ENCODE measurements at places on chromosomes 5 and 9. TPM values are rescaled to one million over a fixed set of nuclear protein-coding genes. Genes with fewer than 3 reads are reported as not detected.

Gene NPR3
- total RNA-seq = 0.29 TPM

Gene FAM200C
- total RNA-seq = 5.0 TPM

Gene PLAC8L1
- total RNA-seq = not detected

Gene PCDH12
- total RNA-seq = 0.14 TPM

Gene PCDHGA11
- 0.50 TPM for total RNA-seq

Gene KCTD16
- 0.03 TPM for total RNA-seq

Gene LHX3
- total RNA-seq = not detected

Gene PHF2
- total RNA-seq = 13.6 TPM

Gene GLRX
- total RNA-seq = 37.5 TPM

Gene CDKN2B-AS1
- total RNA-seq = 2.7 TPM

Gene NFIL3
- total RNA-seq = 6.1 TPM

Gene SPATA24
- 5.9 TPM for total RNA-seq

DNA sequence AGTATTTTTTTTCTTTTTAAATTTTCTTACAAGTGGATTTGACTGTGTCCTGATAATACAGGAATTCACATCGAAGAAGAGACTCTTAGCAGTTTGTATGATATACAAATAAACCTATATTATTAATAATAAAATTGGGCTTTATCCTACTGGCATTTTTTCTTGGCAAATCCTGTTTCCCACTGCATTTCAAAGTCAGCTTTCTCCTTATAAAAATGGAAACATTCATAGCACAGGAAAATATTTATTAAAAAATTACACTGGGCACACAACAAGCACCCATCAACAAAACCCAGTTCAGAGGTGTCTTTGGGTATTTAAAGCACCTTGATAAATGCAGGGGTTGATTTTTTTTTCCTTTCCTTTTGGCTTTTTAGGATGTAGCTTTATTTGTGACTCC is 200.9 kb downstream of the MEF2C start:
- no peak for DNase-seq

- DNase-seq = no peak
Observed at GRCh38 chr5:135707302-135707701, 127.2 kb upstream of the SLC25A48 start.

GRCh38 chr9:75023846-75024245 is 4.2 kb downstream of the CARNMT1 start:
- DNase-seq = no peak

GRCh38 chr5:64575561-64575960 is 69.7 kb downstream of the RGS7BP start:
- no peak for DNase-seq

DNA sequence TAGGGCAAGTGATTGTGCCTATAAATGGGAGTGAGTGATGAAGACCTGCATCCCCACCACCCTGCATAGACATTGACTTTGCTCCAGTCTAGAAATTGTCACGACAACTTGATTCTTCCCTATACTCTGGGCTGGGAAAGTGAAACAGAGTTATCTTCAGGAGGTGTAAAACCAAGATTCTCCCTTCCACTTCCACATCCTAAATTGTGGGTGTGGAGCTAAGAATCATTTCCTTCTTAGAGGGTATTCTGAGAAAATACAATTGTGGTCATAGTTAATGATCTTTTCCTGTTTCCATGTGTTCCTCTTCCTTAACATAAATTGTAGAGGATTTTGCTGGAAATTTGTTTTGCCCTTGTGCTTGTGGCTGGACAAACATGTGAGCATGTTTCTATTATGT is 96.8 kb upstream of the PJA2 start:
- DNase-seq = no peak

DNA sequence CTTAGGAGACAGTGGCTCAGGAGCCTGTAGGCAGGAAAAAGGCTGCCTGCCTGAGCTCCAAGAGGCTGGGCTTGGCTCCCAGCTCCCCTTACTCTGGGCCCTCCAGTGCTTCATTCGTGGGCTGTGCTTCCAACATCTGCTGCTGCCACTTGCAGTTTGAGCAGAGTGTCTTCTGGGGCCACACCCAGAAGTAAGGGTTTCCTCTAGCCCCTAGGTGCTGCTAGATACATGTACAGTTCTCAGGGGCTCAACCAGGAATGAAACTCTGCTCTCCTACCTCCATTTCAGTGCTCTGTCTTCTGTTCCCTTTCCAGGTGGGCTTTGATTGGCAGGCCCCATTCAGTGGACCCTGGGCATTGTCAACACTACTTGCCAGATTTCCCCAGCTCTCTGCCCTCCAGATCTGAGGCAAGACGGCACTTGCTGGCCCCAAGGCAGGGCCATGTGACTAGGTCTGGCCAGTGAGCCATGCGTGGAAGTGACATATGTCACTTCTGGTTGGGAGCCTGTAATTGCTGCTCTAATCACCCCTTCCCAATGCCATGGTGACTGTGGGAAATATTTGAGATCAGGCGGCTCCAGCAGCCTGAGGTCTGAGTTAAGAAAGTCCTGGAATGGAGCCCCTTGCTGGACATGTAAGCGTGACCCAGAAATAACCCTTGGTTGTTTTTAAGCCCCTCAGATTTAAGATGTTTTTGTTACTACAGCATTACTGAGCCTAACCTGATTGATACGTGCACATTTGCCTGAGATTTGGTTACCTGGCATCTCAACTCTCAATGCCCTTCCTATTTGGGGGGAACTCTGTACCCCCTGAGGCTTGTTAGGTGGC is 9.4 kb upstream of the BOD1 start:
- DNase-seq = no peak

- DNase-seq = peak; percentile 47
Observed at GRCh38 chr5:170571281-170571731, 67.5 kb downstream of the KCNIP1 start.

- DNase-seq = no peak
Observed at GRCh38 chr5:457195-457961, 14.4 kb downstream of the EXOC3 start.

DNA sequence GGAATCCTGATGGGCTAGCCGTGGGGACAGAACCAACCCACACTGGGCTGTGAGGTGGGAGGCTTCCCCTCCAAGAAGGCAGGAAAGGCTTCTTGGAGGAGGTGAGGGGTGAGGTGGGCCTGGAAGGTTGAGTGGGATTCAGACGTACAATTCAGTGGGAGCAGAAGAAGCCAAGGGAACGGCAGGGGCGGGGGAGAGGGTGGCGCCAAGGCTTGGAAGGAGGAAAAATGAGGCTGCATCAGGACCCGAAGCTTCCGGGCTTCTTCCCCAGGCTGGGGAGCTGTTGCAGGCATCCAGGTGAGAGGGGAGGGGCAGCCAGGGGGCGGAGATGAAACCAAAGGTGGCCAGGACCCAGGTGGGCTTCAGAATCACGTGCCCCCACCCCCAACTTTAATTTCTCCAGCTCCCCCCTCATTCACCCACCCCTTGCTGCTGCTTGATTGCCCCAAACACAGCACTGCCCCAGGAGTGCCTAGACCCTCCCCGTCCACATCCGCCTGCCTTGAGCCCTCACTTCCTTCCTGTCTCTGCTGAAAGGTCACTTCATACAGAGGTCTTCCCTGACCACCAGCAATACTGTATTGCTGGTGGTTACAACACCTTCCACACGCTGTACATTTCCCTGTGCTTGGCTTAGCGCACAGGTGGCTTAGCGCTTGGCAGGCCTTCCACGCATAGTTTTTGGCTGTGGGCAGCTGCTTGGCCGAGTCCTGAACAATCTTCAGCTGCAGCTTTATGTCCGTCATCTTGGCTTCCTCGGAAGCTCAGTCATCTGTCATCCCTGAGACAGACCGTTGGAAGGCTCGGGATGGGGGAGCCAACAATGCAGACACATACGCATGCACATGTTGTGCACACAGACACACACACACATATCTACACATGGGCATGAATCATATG is 193.5 kb downstream of the RGS3 start:
- no peak for DNase-seq

- no peak for DNase-seq
Observed at GRCh38 chr9:137084526-137084925, 2.3 kb upstream of the MAN1B1 start.

- peak; percentile 32 for DNase-seq
Observed at GRCh38 chr5:179142434-179143198, 82.4 kb downstream of the ZNF354C start.

DNA sequence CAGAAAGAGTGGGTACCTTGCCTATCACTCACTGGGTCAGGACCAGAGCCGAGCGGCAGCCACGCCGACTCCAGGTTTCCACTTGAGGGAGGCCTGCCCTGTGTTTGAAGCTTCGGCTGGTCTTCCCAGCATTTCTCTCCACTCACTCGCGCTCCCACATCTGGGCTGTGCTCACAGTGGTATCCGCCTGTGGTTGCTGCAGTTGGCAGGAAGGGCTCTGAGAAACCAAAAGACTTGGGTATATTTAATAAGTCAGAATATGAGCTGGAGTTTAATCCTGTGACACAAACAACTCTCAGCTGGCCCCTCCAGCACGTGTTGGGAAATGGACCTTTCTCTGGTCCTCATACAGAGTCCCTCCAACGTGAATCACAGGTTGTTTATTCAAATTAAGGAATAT is 70.9 kb downstream of the SPRY4 start:
- peak; percentile 21 for DNase-seq

DNA sequence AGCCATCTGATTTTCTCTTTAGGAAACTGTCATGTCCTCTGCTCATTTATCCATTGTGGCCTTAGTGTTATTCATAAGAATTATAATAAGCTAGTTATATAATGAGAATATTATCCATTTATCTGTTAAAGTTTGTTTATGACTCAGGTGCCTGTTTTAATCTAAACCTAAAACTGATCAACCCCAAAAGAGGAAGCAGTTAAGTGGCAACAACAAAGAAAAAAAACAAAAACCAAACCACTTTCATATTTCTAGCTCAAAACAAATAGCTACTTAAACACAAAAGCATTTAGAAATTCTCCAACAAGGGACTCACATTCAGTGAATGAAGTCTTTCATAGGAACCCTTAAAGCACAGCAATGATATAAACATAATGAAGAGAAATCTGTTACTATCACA is 116.4 kb downstream of the APBA1 start:
- no peak for DNase-seq

- no peak for DNase-seq
Observed at GRCh38 chr9:37988041-37988440, 81.0 kb downstream of the SHB start.

GRCh38 chr5:119439140-119439631 is 13.1 kb upstream of the HSD17B4 start:
- DNase-seq = peak; percentile 29

DNA sequence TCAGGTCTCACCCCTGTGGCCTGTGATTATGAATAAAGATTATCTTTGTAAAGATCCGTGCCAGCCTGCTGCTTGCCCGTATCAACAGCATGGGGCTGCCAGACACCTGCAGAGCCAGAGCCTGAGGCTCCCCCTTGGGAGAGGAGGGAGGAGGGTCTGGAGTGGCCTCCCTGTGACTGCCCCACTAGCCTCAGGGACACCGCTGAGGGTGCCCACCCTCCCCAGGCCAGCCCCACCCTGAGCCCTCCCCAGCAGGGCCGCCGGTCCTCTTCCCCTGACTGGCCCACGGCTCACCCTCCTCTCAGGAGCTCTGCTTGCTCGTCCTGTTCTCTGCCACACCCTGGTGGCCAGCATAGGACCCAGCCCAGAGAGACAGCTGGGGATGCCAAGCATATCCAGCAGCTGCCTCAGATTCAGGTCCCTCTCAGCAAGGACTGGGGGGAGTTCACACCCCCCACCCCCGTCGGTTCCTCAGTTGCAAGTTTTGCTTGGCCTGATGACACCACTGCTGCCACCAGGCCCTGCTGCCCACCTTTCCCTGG is 1.9 kb downstream of the SSNA1 start:
- no peak for DNase-seq

GRCh38 chr5:33733225-33733624 is 158.6 kb downstream of the ADAMTS12 start:
- DNase-seq = no peak

- DNase-seq = no peak
Observed at GRCh38 chr9:86287013-86287412, 4.7 kb upstream of the ISCA1 start.

DNA sequence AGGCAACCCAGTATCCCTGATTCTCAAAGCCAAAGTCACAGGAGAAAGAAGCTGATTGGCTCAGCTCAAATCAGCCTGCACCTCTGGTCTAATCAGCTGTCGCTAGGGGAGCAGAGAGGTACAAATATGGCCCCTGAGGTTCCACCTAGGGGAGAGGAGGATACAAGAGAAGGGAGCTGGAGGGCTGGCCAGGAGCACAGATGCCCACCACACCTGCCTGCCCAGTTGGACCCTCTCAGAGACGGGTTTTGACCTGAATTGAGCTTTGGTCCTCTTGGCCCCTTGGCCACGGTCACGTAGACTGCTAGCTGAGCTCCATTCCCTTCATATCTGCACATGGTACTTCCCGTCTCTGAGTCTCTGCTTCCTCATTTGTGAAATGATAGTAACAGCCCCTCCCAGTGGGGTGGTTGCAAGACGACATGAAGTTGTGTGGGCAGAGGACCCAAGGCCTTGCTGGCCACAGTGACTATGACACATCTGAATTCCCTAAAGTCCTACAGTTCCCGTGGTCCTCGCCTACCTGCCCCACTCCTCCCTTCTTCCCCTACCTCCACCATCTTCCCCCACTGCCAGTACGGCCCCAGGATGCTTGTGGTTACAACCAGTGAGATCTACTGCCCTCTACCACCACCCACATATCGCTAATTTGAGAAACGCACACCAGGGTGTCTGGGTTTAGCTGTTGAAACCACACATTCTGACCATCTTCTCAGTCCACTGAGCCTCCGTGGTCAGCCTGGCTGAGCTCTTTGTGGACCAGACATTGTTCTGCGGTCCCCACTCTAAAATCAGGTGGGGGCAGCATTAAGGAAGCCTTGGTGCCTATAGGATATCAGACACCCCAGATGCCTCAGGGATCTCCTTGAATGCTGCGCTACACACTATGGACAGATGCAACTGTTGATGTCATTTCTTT is 60.3 kb upstream of the NEK6 start:
- DNase-seq = no peak

GRCh38 chr5:135332519-135333150 is 66.4 kb downstream of the MACROH2A1 start:
- DNase-seq = peak; percentile 73

GRCh38 chr5:10201223-10201868 is 48.3 kb downstream of the ATPSCKMT start:
- no peak for DNase-seq

- peak; percentile 92 for DNase-seq
Observed at GRCh38 chr5:41794471-41794870, 75.8 kb downstream of the OXCT1 start.

DNA sequence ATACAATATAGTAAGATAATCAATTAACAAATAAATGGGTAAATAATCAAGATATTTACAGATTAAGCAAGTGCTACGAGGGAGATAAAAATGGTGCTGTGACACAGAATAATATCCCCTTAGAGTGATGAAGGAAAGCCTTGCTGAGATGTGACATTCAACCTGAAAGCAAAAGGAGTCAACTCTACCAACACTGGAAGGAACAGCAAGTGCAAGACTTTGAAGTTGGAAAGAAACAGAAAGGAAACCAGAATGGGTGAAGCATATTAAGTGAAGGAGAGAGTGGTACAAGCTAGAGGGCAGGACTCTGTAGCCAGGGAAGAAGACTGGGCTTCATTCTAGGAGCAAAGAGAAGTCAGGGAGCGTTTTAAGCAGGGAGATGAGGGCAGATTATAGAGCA is 12.2 kb upstream of the MEGF9 start:
- DNase-seq = no peak

DNA sequence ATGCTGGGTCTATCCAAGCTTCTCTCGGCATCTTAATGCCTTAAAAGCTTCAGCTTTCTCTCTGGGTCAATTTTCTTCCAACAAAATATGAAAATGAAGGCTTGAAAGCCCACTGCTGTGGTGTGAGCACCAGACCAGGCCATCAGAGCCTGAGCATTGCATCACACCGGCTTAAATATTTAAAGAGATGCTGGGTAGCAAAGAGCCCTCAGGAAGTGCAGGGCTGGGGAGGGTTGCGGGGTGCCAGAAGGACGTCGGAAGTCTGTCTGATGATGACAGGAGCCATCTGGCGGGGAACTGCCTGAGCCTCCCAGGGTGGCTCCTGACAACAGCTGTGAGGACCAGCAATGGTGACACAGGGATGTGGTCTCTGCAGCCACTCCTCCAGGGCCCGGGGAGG is 185.5 kb downstream of the OLFM1 start:
- DNase-seq = no peak

Data from HT1080 (cell line).